Fibroblast of skin of scalp (primary cell): ENCODE measurements at places on chromosomes 2 and 18.
A peak's percentile ranks its signal among the peaks of the same experiment; 100 is the strongest.

- no peak for DNase-seq
Measured at GRCh38 chr2:85326406-85327159, 1.2 kb downstream of the TGOLN2 start.

DNA sequence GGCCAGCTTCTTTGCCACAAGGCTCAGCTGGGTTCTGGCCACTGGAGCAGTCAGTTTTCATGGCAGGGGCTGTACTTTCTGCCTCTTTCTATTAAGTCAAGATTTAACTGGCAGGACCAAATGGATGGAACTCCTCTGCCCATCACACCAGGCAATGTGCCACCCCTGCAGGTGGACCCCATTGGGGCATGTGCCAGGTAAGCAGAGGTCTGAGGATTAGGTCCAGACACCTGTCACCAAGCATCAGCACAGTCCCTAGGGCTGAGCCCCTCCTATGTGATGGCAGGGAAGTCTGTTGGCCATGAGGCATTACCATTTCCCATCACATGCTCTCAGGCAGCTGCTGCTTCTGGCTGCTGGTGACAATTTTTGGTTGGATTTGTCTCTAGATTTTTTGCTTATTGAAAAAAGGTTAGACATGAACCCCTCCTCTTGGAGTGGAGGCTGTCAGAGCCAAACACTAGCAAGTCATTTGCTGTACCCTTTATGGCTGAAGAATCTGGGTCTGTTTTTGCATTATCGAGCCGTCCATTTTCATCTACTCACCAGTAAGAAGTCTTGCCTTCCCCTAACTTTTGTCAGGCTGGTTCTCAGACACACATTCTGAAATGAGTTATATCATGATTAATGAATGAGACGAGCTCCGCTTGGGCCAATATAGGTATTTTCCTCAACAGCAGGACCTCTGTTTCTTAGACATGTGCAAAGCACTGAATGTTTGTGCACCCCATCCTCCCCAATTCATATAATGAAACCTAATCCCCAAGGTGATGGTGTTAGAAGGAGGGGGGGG, 328.0 kb downstream of the TSN start:
- no peak for DNase-seq

DNA sequence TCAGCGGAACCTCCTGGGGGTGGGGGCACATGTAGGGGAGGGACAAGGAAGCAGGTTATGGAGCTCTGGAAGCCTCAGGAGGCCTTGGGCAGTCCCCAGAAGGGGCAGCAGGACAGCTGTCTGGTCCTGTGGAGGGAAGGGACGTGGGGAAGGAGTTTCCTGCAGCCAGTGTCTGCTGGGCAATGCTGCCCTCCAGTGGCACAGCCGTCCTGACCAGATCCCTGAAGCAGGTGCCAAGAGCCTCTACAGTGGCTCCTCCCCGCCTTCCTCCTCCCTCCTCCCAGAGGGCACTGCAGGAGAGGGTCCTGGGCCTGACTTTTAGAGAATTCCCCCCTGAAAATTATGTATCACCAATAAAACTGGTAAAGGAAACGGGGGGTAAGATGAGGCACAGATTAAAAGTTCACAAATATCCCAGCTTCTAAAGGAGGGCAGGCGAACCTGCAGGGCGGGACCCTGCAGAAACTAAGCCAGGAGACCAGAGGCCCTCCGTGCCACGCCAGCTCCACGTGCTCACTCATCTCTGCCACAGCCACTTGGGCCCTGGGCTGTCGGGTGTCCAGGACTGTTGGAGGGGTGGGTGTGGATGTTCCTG, 258.5 kb downstream of the TWIST2 start:
- peak; percentile 64 for DNase-seq

DNA sequence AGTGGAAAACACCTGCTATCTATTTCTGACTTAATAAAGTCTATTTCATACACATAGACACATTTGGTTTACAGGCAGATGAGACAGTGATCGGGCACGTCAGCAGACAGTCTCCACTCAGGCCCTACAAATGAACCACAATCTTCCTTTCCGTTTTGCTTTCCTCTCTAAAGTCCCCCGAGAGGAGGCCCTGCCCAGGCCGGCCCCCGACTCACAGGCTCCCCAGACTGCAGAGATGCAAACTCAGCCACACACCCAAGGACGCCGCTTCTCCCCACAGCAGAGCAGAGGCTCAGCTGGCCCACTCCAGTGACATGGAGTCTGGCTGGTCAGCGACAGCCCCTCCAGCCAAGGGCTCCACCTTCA, 9.3 kb upstream of the MTERF4 start:
- DNase-seq = no peak

DNA sequence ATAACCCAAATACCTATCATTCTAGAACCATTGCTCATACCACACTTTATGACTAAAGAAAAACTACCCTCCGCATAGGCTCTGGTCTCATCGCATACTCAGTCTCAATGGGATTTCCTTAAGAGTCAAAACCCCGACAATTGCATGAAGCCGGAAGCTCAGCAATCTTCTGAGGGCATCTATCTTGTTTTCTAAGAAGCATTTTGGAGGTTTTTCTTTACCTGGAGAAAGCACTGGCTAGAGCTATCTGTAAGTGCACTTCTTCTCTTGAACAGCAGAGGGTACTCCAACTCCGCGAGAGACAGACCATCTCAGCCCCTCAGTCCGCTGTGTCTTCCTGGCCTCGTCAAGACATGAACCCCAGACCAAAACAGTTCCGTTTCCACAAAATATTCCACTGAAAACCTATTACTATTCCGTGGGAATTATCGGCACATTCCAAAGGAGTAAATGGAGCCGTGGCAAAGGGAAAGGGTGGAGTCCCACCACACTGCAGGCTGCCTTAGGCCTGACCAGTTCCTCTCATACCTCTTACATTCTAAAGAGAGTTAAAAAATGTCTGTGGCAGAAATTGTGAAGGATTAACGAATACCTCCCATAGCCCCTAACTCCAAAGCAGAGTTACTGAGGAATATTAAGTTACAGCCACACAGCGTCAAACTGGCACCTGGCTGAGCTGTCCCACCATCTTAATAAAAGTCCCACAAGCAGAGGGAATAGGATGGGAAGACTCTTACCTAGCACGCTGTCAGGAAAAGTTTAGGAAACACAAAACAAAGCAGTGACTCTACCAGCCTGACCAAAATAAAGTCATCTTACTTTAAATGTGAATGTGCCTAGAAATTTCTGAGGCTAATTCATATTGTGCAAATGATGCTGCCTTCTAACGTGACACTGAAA, 325.6 kb upstream of the VRK2 start:
- DNase-seq = peak; percentile 83

DNA sequence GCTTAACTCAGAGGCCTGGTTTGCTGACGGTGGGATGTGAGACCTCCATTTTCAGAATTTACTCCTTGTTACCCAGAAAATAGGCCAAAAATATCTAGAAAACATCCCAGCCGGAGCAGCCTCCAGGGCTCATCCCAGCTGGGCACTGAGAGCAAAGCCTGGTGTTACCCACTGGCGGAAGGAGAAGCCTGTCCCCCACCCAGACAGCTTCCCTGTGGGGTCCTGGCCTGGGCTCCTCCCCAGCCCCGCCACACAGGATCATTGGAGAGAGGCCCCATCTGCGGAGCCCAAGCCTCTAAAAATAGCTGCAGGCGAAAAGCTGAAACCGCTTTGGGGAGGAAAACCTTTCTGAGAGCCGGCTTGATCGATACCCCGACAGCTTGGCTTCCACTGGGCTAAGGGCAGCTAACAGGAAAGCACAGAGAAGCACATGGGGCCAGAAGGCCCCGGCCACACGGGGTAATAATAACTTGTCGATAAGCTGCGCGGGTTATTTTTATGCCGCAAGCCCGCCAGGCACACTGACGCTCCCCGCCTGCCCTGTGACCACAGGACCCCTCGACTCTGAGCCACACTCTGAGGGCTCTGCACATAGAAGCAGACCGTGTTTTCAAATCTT, 26.9 kb upstream of the FAHD2A start:
- no peak for DNase-seq

- no peak for DNase-seq
Measured at GRCh38 chr2:33343387-33343895, 133.0 kb upstream of the RASGRP3 start.

GRCh38 chr2:30206461-30207430, 24.6 kb upstream of the LBH start:
- DNase-seq = no peak

- no peak for DNase-seq
Measured at GRCh38 chr2:3596901-3597417, 2.0 kb downstream of the COLEC11 start.

DNA sequence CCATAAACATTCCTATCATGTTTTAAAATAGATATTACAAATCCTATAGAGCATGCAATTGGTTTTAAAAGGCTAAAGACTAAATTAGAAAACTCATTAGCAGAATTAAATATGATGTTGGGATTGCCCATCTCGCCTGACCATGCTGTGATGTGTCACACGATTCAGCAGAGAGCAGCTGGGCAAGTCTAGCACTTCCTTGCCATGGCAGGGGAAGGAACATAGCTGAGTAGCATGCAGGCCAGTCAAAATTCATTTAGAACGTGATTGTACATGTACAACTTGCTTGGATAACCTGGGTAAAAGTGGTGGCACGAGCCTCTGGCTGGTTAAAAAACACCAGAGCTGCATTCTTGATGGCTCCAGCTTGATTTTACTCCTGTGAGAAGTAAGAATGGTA, 81.3 kb downstream of the SCN3A start:
- no peak for DNase-seq

GRCh38 chr2:194700116-194700515, 956.9 kb upstream of the SLC39A10 start:
- DNase-seq = no peak
